ENCODE measurements at places on chromosomes 11 and 22.
A peak's percentile ranks its signal among the peaks of the same experiment; 100 is the strongest.

- DNase-seq: no peak
Observed at GRCh38 chr11:6629892-6630631, 10.8 kb upstream of the TPP1 start.

GRCh38 chr11:2342981-2343380 lies 34.1 kb upstream of the CD81 start:
- DNase-seq: no peak

DNA sequence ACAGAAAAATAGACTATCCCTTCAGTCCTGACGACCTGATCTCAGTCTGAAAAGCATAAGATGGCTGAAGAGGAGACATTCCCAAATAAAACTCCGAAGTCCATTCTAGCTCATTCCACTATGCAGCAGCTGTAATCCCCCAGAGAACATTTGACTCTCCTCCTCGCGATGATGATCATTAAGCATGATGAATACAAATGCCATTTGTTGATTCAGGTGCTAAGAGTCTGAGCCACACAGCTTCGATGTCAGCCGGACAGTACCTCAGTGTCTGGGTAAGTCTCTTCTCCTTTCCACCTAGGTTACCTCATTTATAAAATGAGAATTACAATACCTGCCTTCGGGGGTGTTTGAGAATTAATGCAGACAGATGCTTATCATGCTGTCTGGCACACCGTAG lies 94.8 kb downstream of the TENM4 start:
- DNase-seq: no peak

GRCh38 chr22:29346659-29347058 lies 31.2 kb upstream of the RASL10A start:
- DNase-seq: no peak

- DNase-seq: no peak
Observed at GRCh38 chr11:34599406-34599945, 21.4 kb upstream of the EHF start.

DNA sequence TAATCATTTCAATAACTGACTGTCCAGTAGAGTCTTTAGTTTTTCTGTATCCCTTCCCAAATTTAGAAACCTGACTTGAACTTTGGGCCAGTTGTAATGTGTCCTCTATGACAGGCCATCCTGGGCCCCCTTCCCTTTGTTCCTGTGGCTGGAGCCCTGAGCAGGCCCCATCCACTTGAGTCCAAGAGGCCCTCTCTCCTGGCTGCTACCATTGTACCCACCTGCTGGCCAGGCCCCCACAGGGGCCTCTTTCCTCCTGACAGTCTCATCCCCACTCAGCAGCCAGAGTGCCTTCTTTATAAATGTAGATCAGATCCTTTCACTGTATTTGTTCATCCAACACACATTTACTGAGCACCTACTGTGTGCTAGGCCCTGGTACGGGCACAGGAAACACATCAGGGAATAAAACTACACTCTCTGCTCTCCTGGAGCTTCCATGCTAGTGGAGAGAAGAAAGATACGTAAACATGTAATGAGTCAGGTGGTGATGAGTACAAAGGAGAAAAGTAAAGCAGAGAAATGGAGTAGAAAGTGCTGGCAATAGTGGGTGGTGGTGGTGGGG lies 2.7 kb upstream of the LRP5 start:
- no peak for DNase-seq

- DNase-seq: no peak
Observed at GRCh38 chr11:124759266-124760204, 2.6 kb downstream of the ESAM start.

GRCh38 chr22:38056969-38057891 lies at the start of gene PICK1:
Gene PICK1, plus strand, starts transcription at chr22:38057404. Its CDS starts 406 bp downstream, at chr22:38057810.
- DNase-seq: peak; percentile 36

GRCh38 chr22:17237038-17237668 lies 17.9 kb upstream of the ADA2 start:
- DNase-seq: no peak

DNA sequence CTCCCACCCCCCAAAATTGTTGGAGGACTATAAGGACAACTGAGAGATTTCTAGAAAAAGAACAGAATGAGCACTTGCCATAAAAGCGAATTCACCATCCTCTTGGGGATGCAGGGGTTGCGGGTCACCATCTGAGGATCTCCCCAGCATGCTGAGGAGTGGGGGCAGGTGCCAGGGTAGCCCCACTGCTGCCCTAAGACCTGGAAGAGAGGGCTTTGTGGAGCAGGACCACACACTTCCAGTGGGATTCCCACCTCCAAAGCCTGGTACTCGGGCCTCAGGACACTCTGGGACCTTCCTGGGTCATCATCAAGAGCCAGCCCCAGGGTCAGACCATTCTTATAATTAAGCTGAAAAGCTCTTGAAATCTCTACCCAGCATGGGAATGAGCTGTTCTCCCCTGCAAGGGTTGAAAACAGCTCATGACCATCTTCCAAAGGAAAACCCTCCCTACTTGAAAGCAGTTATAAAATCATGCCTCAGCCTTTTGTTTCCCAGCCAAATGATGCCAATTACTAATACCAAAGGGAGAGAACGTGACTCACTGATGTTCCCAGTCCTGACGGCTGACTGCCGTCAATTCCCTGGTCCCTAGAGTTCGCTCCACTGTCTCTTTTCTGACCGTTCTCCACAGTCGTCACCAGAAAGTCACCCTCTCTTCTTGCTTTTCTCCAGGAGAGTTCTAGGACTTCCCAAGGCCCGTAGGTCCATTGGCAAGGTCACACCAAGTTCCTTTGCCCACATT lies 76.8 kb upstream of the CREB3L1 start:
- DNase-seq: no peak

GRCh38 chr11:12016246-12016645 lies 7.8 kb upstream of the DKK3 start:
- DNase-seq: no peak

GRCh38 chr22:37491559-37492427 lies 5.6 kb upstream of the MFNG start:
- DNase-seq: no peak

DNA sequence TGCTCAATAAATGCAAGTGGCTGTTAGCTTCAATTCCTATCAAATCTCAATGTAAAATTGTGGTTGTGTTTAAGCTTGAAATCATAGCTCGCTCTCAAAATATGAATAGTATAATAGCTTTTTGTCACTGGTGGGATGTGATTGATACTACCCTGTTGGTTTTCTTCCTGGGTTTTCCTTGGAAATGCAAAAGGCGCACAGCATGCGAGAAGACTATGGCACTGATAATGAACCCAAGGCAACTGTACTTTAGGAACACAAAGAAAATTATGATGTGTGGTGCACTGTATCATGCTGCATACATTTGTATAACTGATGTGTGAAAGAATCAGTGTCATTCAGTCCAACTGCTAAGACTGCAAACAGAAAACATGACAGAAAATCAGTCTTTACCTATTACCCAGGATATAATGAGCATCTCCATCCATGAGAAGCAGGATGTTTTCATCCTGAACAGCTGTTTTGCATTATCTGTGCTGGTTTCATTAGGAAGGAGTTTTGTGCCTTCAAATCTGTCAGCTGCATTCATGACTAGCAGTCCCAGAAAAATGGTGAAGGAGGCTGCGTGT lies 101.2 kb downstream of the TRPC6 start:
- no peak for DNase-seq

DNA sequence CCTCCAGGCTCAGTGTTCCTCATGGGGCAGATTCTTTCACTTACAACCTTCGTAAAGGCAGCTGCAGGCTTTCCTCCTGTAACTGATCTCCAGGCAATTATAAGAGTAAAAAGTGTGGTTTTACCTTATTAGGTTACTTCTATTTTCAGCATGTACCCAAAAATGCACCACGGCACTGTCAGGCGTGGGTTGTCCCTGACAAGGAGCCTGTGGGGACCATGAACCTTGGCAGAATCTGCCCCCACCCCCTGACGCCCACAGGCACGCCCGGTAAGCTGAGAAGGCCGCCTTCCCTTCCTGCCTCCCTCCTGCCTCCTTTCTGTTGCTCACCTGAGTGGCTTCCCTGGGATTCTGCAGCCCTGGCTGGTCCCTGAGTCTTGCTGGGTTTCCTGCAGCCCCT lies 1383.3 kb downstream of the TBC1D22A start:
- DNase-seq: no peak

Data from stimulated activated CD8-positive, alpha-beta memory T cell treated with anti-CD3 and anti-CD28 coated beads, Interleukin-2, amount 100 ng/mL, for 1 hour (primary cell).